ENCODE measurements at places on chromosomes 1 and 21. TPM values are rescaled to one million over a fixed set of nuclear protein-coding genes. Genes with fewer than 3 reads are reported as not detected.

DNA sequence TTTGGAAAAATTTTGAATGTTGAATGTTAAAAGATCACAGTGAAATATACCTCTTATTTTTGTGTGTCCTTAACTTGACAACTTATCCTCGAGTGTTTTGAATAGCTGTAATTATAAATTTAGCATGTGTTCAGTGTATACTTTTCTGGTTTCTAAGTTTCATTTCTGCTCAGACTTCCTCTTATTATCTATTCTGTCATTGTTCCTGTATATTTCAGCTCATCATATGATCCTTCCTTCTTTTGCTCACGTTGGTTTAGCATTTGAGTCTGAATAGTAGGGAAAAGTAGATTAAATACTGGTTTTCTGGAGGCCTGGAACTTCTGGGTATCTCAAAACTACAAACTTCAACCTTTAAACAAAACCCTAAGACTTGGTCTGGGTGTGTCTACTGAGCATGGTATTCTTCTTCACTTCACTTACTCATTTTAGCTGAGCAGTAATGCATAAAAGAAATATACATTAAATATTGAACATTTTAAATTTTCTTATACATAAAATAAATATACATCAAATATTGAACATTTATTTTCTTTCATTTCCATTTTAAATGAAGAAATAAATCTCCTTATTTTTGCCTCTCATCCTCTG lies 3.3 kb upstream of the ATP6V1G3 start:
- no peak for DNase-seq

DNA sequence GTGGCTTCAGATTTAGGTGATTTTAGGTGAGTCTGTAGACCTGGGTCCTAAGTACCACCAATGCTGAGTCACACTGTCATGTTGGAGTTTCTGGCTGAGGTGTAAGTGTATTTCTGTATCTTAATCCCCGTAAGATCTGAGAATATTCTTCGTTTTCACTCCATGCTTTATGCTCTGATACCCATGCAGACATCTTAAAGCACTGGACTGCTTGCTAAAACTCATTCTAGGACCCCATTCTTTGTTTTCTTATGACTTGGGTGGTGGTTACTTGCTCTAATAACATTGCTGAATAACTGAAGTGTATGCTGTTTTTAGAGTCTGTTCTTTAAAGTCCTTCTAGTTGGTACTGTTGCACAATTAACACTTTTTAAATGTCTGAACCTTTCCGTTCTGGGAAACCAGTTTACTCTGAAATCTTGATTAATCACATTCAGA lies 36.6 kb downstream of the CDC42 start:
- DNase-seq, result no peak

DNA sequence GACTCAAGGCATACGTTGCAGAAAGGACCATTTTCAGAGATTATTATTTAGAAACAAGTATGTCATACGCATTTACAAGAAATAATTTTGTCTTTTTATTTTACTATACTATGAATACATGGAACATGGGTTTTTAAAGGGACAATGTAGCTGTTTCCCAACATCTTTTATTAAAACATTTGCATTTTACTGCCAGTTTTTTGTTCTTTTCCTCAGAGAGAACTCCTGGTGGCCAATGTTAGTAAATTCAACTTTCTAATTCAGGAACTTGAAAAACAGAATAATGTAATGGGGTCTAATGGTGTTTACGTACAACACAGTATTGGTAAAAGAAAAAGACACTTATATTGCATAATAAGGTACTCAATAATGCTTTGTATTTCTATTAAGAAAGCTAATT lies 14.9 kb downstream of the PRDM2 start:
- DNase-seq, result no peak

- no peak for DNase-seq
Measured at GRCh38 chr1:30610917-30611316, 112.5 kb downstream of the MATN1 start.

- DNase-seq, result no peak
Measured at GRCh38 chr1:8389958-8390535, 72.1 kb downstream of the SLC45A1 start.

DNA sequence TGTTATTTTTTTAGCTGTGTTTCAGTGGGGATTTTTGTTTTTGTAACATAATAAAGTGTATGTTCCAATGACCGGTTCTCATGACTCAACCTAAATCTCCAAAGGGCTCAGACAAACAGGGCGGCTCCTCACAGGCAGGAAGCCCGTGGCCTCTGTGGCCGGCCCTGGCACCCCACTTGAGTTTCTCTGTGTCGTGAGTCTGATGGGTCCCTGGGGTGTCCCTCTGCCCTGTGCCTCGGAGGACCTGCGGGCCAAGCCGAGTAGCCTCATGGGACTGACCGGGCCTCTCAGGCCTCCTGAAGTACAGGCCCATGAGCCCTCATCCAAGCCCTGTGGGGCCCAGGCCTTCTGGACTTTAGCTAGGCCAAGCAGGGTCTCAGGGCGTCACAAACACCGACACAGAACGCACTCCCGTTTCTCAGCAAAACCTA lies 16.1 kb upstream of the CCDC27 start:
- DNase-seq, result no peak

DNA sequence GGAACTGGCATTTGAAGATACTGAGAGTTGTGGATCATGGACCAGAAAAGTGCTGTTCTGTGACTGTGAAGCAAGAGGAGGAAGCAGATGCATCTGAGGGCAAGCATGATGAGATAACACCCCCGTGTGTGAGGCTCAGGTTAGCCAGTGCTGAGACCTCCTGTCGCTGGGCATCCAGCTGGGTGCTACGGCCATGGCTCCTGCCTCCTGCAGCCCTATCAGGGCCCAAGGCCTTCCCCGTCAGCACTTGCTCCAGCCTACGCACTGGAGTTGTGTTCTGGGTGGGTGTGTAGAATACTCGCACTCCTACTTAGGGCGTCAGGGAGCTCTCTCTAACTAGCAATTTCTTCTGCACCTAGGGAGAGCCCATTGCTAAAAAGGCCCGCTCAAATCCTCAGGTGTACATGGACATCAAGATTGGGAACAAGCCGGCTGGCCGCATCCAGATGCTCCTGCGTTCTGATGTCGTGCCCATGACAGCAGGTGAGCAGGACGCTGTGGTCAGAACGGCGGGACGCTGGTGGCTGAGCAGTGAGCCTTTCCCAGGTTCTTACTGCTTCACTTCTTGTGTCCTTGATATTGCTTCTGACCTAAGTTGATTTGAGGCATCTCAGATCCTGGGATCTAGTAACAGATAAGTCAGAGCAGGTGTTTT lies 6.5 kb downstream of the PPIE start:
- no peak for DNase-seq

DNA sequence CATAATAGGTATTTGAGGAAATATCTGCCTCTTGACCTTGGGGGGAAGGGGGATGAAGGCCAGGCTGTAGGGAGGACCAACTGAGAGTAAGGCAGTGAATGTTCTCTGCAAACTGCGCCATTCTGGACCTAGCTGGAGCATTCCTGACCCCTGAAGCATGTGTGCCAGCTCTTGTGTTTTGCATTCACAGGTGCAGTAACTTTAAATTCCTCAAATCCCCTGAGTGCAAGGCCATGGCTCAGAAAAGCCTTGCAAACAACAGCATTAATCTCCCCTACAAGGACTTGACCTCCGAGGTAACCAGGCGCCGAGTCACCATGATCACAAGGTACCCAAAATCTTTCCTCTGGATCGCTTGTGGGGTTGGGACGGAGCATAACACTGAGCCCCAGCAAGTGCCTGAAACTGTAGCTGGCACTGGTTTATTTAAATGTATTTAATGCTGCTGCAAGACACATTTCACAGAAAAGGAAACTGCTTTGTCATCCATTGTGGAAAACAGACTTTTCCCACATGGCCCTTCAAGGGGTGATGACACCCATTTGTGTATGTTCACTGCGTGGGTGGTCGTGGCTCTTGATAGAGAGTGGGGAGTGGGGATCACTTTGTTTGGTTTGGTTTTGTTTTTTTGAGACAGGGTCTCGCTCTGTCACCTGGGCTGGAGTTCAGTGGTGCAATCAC lies 1.7 kb downstream of the MYOCOS start:
- DNase-seq, result no peak

- DNase-seq, result no peak
Measured at GRCh38 chr1:100832694-100833428, 61.8 kb downstream of the EXTL2 start.

DNA sequence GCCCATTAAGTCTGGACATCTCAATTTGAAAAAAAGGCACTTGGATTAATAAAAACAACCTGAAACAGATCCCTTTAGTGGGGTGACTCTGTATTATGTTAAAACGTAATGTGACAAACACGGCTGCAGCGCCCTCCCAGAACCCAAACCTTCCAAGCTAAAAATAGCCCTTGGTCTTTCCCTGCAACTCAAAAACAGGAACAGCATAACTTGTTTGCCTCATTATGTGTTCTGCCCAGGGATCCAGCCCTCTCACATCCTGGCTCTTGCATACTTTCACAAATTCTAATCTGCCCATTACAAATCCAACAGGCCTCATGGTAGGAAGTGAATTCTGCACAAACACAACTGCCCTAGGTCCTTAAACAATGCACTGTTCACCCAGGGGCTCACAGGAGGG lies 94.7 kb upstream of the GADD45A start:
- DNase-seq, result no peak

DNA sequence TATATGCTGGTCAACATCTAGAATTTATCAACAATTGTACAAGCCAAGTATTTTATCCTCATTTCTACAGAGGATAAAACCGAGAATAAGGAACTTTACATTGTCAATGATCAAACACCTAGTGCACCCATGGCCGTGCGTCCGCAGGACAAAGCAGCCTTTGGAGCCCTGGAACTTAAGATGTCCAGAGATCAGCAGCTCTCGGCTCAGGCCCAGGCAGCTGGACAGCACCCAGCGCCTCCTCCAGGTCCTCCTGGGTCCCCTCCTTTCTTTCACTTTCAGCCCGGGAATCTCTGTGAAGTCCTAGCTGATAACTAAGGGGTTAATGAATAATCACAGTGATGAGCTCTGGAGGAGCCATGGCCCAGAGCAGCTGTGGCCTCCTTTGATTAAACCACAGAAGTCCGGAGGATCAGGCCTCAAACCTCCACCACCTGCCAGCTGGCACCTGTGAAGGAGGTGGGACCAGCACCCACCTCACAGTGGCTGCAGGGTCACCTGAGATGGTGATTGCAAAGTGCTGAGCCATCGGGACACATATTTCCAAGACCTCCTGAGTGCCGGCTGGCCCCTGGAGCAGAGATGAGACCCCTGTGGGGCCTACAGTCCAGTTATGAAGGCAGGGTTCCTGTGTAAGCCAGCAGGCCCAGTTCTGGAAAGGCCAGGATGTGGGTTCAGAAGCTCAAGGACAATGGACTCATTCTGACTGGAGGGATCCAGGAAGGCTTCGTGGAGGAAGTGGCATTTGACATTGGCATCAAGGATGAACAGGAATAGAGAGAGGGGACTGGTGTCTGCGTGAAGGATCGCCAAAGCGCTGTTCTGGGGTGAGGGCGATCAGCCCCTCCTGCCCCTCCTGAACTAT lies 11.6 kb upstream of the SAMD11 start:
- no peak for DNase-seq

DNA sequence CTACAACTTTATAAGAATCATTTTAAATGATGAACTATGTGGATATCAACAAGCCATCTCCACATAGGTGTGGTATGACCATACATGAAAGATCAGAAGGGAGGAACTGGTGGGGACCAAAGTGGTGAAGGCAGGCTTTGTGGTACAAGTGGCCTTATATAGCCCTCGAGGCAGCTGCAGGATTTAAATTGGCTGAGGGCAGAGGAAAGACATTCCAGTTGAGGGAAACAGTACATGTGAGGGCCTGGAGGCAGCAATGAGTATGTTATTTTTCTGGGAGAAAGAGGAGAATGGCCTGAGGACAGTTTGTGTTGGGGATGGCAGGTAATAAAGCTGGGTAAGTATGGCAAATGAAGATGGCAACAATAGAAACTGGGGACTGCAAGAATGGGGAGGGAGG lies 17.1 kb downstream of the OSCP1 start:
- DNase-seq, result no peak

DNA sequence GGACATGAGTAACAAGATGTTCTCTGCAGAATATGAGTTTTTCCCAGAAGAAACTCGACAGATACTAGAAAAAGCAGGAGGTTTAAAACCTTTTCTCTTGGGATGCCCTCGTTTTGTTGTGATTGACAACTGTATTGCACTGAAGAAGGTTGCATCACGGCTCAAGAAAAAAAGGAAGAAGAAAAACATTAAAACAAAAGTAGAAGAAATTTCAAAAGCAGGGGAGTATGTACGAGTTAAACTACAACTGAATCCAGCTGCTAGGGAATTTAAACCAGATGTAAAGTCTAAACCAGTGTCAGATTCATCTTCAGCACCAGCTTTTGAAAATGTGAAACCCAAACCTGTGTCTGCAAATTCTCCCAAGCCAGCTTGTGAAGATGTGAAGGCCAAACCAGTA lies 92.5 kb downstream of the TTC3 start:
- DNase-seq, result no peak

- no peak for DNase-seq
Measured at GRCh38 chr1:91549041-91549735, 48.5 kb downstream of the CDC7 start.

GRCh38 chr1:236875975-236876374 lies 80.9 kb downstream of the MTR start:
- DNase-seq, result no peak

DNA sequence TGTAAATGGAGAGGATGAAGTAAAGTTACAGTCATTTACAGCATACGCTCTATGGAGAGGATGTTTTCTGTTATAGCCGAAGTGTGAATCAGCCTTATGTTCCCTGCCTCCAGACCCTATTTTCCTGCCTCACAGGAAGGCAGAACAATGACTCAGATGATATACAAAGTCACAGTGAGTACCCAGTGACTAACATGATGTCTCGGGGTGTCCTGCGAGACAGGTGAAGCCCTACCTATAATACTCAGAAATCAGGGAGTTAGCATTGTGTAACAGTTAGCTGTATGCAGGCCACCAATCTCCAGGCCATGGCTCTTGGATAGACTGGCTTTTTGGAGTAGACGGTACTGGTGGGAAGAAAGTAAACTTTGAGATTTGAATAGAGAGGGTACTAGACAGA lies 55.6 kb upstream of the FBXO28 start:
- no peak for DNase-seq

- DNase-seq, result no peak
Measured at GRCh38 chr1:53601031-53601745, 137.8 kb downstream of the GLIS1 start.

DNA sequence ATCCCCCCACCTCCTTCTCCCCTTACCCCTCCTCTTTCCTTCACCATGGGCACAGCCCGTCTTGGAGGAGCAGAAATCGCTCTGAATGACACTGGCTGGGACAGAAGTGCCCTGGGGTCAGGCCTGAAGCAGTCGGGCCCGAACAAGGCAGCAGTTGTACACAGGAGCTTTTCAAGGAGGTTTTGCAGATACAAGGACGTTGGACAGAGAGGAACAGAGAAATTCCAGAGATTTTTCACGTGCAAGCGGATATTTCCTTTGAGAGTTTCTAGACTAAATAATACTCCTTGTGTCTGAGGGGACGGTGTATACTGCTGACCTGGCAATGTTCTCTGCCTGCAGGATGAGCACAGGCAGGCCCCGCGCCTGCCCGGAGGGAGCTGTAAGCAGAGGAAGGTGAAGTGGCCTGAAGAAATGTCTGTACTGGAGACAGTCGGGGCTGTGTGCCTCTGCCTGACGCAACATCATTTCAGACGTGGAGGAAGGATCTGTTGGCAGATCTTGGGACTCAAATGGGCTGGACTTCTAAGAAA lies 95.3 kb upstream of the SLC25A33 start:
- DNase-seq, result no peak

Gene RNF186
- polyA plus RNA-seq, result 0.32 TPM

Gene OR2L3
- polyA plus RNA-seq, result not detected

Gene INSRR
- polyA plus RNA-seq, result 1.1 TPM

Gene CLIC6
- 1.6 TPM for polyA plus RNA-seq

Gene LY9
- polyA plus RNA-seq, result 0.11 TPM

Gene S100A7A
- polyA plus RNA-seq, result not detected

Gene THEM5
- 0.37 TPM for polyA plus RNA-seq

Gene SEMA4A
- polyA plus RNA-seq, result 27.8 TPM

Gene PLA2G2C
- 0.33 TPM for polyA plus RNA-seq

Gene PAQR6
- polyA plus RNA-seq, result 4.3 TPM

Gene ABCA4
- polyA plus RNA-seq, result 7.1 TPM

All from renal cortex interstitium (tissue), 15 donors.